ENCODE measurements at places on chromosomes 5 and 9.
A peak's percentile ranks its signal among the peaks of the same experiment; 100 is the strongest.

DNA sequence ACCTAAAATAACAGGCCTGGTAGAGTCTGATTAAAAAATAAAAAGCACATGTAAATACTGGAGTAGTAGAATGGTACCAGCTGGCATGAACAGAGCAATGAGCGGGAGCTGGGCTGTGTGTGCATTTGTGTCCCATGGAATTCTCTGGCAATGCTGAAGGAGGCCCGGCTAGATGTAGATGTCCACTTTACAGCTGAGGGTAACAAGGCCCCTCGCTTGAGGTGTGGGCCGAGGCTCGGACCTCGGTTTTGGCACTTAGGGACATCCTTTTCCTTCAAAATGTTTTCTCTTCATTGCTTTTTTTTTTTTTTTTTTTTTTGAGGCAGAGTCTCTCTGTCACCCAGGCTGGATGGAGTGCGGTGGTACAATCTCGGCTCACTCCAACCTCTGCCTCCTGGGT is 1.5 kb upstream of the FGD3 start:
- DNase-seq: no peak

- no peak for DNase-seq
These were observed 344.0 kb downstream of the PTPRD start for GRCh38 chr9:10268531-10269485.

GRCh38 chr5:74143151-74143550 is 497.4 kb downstream of the ENC1 start:
- no peak for DNase-seq

GRCh38 chr5:157540707-157541446 is 34.7 kb downstream of the ADAM19 start:
- DNase-seq: no peak

DNA sequence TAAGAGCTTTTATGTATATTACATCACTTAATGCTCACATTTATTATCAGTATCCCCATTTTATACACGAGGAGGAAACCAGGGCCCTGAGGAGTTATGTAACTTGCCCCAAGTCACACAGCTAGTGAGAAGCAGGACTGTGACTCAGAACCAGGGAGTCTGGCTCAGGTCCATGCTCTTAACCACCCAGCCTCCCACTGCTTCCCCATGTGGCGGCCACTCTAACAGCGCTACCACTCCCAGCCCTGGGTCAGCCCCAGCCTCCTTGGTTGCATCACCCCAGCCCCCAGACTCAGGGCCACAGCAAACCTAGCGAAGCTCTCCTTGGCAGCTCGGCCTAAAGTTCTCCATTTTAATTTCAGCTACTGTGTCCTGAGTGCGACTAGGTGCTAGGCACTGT is 159.1 kb downstream of the PAX5 start:
- DNase-seq: no peak

DNA sequence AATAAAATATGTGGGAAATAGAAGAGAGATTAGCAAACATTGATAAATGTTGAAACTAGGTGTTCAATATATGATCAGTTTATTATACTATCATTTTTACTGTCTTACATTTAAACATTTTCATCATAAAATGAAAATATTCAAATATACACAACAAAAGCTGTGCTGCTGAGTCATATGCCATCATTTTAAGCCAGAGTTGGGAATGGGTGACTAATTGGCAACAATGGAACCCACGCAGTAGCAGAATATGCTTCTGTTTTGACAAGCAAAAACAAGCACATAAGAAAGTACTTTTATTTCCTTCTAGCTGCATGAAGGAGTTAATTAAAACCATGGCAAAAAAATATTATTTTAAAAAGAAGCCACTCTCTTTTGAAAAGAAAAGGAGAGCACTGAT is 340.0 kb upstream of the EDIL3 start:
- no peak for DNase-seq

GRCh38 chr5:179023528-179024189 is at the start of gene ZNF879:
TSS of gene ZNF879 (plus strand) at chr5:179023804. CDS start at chr5:179025005, 1,201 bp downstream.
- peak; percentile 90 for DNase-seq

- no peak for DNase-seq
These were observed 116.5 kb upstream of the OTULINL start for GRCh38 chr5:14465116-14465515.

DNA sequence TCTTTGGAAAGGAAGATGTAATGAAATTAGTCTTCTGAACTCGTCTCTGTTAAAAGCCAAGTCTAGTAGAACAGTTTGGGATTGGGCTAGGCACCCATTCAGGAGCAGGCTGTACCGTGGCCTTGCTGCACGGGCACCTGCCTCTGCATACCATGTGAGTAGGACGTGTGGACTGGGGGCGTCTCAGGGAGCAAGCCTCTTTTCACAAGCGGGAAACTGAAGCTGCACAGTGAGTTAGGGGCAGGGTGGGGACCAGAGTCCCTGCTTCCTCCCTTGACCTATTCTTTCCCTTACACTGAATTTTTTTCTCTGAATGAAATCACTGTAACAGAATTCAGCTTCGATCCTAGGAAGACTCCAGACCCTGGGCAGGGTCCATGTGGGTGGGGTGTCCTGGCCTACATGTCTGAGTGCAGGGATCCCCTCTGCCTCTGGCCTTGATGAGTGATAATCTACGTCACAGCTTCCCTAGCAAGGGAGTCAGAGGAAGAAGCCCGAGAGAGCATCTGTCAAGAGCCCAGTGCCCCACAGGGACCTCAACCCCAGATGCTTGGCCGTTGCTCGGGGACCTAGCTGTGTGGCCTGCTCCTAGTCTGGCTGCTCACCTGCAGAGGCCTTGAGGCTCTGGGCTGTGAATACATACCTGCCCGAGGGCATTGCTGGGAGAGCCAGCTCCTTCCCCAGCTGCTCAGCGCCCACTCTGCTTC is 15.1 kb downstream of the PHF2 start:
- no peak for DNase-seq

DNA sequence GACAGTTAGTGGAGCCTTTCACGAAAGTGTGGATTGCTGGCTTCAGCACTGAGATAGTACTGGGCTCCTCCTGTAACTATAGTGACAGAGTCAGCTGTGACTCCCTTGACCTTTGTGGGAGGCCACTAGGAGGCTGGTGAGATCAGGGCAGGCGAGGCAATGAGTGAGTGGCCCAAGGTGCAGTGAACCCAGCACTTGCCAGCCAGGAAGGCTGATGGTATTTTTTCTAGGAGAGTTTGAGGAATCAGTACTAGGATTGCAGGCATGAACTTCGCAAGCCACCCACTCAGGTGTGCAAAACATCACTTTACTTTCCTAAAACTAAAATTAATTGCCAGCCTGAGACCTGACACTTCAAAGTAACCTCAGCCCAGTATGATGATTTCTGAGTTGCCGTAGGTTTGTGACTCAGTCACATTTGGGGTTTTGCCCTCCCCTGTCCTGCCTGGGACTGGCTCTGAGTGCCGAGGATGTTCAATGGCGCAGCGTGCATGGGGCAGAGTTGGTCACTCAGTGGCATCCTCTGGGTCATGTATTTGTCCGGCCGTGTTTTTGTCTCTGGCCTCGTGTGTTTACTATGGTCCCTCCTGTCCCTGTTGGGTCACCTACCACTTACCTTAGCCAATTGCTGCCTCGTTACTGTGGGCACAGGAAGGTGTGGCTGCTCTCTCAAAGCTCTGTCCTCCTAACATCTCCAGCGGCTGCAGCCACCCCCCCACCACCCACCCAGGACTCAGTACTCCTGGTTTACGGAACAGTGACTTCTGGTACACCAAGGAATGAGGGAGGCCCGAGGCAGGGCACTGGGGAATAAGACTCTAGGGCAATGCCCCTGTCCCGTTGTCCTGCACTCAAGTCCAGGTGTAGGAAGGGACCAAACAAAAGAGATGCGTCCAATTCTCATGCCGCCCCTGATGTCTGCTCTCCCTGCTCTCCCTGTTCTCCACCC is 67.2 kb downstream of the IL31RA start:
- DNase-seq: no peak

DNA sequence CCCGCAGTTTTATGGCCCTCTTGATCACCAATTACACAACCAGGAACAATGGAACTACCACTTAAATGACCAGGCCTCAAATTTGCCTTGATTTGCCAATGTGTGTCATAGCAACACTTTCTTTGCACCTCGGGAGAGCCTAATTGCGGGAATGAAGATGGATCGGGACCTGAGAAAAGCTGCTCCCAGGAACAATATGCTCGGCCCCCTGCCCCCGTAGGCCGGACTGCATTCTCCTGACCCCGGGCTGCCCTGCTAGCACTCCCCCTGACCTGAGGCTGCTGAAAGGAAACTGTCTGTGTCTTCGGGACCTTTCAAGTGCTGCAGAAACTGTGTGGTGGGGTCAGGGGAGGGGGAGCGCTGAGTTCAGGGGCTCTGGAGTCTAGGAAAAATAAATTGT is 294.3 kb upstream of the IRX1 start:
- DNase-seq: no peak

- DNase-seq: no peak
These were observed 63.0 kb downstream of the NR6A1 start for GRCh38 chr9:124708074-124708473.

DNA sequence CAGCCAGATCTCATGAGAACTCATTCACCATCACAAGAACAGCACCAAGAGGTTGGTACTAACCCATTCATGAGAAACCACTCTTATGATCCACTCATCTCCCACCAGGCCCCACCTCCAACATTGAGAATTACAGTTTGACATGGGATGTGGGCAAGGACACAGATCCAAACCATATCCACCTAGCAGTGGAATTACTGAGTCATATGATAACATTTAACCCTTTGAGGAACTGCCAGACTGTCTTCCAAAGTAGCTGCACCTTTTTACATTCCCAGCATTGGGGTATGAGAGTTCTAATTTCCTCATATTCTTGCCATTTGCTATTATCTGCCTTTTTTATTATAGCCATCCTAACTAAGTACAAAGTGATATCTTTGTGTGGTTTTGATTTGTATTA is 51.9 kb downstream of the CTNNA1 start:
- DNase-seq: no peak
